Fibroblast of the aortic adventitia (primary cell): ENCODE measurements at places on chromosomes 6 and 20. TPM values are rescaled to one million over a fixed set of nuclear protein-coding genes. Genes with fewer than 3 reads are reported as not detected.

The OR2B2 gene
- total RNA-seq = not detected in 2 replicates

The APOM gene
- 2.0 TPM in 1 of 2 replicates, not detected in the other for total RNA-seq

The ATG5 gene
- total RNA-seq = 31.0 and 45.4 TPM in 2 replicates

The PRDM1 gene
- total RNA-seq = 1.4 and 2.8 TPM in 2 replicates

The TMEM181 gene
- total RNA-seq = 24.1 and 36.2 TPM in 2 replicates

The ALDH8A1 gene
- 0.09 and 0.16 TPM in 2 replicates for total RNA-seq

The HLA-G gene
- not detected in 2 replicates for total RNA-seq

The CST4 gene
- not detected in 2 replicates for total RNA-seq

The FAM83D gene
- 2.2 and 16.7 TPM in 2 replicates for total RNA-seq

The SPDEF gene
- total RNA-seq = not detected in 2 replicates

The ZNF133 gene
- 14.6 and 22.2 TPM in 2 replicates for total RNA-seq

The ENPP4 gene
- 0.99 and 6.1 TPM in 2 replicates for total RNA-seq

DNA sequence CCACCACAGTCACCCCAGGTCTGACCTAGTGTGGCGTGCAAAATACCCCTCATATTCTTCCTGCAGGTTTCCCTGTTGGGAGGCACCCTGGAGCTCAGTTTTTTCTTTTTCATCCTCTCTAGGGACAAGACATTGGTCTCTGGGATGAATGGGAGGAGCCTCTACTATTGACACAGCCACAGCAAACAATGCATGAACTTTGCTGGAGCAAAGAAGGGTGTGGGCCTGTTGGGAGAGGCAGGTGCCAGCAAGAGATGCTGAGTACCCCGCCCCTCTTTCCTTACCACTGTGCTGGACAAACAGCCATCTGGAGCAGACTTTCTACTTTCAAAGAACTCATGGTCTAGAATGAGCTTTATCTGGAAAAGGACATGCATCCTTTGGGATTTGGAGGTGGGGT, 10.1 kb downstream of the TGM3 start:
- DNase-seq = no peak

GRCh38 chr20:61042506-61043385, 209.3 kb upstream of the CDH4 start:
- no peak for DNase-seq

- no peak for DNase-seq
These were observed 26.7 kb downstream of the NPEPL1 start for GRCh38 chr20:58719258-58719657.

DNA sequence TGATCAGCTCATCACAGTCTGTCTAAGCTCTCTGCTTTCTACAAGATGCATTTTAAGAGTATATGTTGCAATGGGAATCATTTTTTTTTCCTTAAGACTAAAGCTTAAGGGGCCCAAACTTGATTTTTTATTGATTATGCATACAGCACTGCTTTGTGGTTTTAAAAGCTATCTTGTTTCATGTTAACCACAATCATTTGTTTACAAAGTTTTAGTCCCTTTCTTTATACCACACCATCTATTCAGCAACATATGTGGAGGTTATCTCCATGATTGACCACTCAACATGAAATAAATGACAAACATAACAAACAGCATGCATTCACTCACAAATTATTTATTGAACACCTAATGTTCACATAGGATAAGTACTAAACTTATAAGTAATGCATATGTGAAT, 119.1 kb downstream of the FHL5 start:
- no peak for DNase-seq

GRCh38 chr20:52530571-52530970, 339.0 kb upstream of the ZFP64 start:
- no peak for DNase-seq

- DNase-seq = no peak
These were observed 243.8 kb downstream of the CDH26 start for GRCh38 chr20:60202046-60202445.

DNA sequence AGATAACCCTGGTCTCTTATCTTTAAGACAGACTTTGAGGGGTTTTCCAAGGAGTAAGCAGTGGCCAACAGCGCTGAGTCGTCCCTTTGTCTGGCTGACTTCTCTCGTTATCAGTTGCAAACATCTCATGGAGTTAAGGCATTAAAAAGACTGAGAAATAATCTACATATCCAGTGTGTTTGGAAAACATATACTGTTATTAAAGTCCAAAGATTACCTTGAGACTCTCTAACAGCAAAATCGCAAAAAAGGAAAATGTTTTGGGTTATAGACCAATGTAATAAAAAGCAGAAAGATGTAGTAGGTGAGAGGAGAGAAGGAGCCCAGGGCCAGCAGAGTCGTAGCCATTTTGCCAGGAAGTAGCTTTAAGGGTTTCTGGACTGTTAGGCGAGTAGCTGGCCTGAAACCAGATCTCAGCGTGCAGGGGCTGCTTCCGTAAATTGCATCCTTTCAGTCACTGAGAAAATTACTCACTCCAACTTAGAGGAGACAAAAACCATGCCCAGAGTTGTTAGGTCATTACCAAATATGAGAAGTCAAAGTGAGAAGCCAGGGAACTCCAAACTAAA, 24.6 kb downstream of the MYLK4 start:
- peak; percentile 73 for DNase-seq

DNA sequence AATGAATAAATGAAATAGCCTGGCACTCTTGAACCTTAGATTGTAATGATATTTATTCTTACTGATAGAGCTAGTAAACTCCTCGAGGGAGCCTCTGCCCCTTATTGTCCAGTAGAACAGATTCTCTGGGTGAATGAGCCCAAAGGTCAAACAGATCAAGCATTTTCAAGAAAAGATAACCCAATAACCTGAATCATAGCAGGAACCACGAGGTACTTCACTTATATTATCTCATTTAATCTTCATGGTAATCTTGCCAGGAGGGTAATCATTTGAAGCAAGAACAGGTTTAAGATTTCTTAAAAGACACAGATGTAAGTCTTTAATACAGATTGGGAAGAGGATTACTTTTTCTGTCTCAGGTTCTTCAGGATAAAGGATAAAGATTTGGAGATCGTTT, 17.0 kb upstream of the TBCC start:
- no peak for DNase-seq

DNA sequence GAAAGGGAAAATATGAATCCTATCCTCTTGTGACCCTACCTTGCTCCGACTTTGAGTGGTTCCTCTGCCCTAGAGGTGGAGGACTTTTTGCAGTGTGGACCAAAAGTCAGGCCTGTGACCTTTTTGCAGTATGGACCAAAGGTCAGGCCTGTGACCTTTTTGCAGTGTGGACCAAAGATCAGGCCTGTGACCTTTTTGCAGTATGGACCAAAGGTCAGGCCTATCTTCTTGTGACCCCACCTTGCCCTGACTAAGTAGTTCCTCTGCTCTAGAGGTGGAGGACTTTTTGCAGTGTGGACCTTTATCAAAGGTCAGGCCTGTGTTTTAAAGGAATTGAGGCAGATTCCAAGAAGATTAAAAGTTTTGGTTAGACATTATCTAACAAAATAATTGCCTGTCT, 10.9 kb upstream of the ERVFRD-1 start:
- no peak for DNase-seq

- no peak for DNase-seq
These were observed 363.3 kb downstream of the SMOC2 start for GRCh38 chr6:168804331-168804730.

GRCh38 chr6:33964387-33964786, 160.6 kb upstream of the MLN start:
- DNase-seq = no peak

DNA sequence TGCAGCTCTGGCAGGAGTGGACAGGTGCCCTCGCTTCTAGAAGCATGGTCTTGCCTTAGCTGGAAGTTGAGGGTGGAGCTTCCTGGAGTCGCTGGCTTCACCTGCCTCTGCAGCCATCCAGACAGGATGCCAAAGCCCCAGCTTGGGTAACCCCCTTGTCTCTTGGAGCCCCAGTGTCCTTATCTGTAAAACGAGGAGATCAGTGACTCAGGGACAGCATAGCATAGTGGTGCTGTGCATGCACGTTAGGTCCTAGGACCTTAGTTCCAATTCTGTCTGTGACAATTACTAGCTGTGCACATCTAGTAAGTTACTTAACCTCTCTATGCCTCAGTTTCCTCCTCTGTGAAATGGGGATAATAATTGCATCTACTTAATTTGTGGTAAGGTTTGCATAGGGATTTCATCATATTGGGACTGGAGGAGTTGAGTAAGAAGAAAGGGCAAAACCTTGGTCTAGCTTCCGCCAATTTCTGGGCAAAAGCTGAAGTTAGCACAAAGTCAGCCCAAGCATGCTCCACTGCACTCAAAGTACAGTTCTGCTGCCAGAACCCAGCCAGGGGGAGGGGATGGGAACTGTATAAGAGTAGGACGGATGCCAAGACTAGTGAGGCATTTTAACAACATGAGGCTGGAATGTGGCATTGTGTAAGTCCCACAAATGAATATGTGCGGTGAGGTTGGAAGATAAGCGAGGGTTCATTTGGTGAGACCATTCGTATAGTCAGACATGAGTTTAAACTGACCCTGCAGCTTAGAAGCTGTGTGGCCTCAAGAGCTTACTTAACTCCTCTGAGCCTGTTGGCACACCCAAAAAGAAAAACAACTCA, 24.5 kb downstream of the TOX2 start:
- DNase-seq = peak; percentile 100

GRCh38 chr6:170044836-170045562, 245.9 kb downstream of the DLL1 start:
- DNase-seq = no peak

GRCh38 chr6:122726649-122727048, 52.9 kb upstream of the FABP7 start:
- peak; percentile 46 for DNase-seq

DNA sequence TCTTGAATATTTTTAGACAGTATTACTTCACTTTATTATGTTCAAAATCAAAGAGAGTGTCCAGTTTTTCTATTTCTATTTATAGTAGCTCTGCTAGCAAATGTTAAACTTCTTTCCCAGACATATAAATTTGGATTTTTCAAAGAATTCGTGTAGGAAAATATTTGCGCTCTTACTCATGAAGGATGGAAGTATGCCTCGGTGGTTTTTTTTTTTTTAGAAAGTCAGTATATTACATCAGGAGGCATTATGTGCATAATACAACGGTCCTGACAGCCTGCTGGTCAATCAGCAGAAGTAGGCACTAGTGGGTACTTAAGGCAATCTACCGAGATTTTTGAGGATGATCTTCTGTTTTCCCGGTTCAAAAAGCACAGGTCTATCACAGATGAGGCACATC, 249.3 kb downstream of the TBX18 start:
- peak; percentile 34 for DNase-seq

GRCh38 chr6:11333132-11333849, 100.8 kb upstream of the NEDD9 start:
- DNase-seq = no peak

DNA sequence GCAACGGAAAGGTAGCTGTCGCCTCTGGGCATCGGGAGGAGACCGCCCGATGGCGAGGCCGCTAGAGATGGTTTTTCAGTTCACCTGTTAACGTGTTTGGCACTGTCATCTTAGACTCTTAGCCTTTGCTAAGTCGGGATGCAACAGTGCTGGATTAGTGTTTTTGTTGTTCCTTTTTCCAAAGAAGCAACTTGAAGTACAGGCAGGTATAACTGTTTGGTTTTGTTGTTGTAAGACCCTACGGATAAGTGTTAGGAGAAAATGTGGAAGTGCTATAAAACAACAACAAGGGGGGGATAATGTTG, 723 bp downstream of the MANEA start:
- DNase-seq = no peak

- no peak for DNase-seq
These were observed 74.3 kb downstream of the RALGAPA2 start for GRCh38 chr20:20637998-20638725.

GRCh38 chr6:107604549-107604948, 114.6 kb downstream of the SOBP start:
- no peak for DNase-seq

DNA sequence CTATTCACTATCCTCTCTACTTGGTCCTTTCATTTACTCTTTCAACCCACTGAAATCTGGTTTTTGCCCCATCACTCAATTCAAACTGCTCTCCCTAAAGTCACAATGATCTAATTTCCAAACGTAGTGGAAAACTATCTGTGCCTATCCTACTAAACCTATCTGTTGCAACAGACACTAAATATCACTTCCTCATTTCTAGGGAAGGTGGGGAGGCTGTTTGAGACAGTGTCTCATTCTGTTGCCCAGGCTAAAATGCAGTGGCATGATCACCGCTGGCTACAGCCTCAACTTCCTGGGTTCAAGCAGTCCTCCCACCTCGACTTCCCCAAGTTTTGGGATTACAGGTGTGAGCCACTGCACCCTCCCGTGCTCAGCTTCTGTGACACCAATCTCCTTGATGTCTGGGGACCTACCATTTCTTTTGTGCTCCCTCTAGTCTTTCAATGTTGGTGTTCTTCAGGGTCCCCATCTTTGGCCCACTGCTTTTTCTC, 8.8 kb downstream of the RANBP9 start:
- no peak for DNase-seq

- DNase-seq = no peak
These were observed 213.5 kb upstream of the KCNG1 start for GRCh38 chr20:51236421-51236820.

DNA sequence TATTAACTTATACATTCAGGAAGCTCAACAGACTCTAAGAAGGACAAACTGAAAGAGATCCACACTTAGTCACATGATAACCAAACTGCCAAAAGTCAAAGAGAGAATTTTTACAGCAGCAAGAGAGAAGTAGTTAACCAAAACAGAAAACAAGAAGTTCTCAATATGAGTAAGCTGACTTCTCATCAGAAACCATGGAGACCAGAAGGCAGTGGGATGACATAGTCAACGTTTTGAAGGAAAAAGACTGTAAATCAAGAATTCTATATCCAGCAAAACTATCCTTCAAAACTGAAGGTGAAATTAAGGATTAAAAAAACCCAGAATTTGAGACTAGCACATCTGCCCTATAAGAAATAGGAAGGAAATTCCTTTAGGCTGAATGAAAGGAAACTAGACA, 60.4 kb downstream of the COL19A1 start:
- no peak for DNase-seq

- DNase-seq = peak; percentile 23
These were observed 912 bp upstream of the SENP6 start for GRCh38 chr6:75600768-75601167.

DNA sequence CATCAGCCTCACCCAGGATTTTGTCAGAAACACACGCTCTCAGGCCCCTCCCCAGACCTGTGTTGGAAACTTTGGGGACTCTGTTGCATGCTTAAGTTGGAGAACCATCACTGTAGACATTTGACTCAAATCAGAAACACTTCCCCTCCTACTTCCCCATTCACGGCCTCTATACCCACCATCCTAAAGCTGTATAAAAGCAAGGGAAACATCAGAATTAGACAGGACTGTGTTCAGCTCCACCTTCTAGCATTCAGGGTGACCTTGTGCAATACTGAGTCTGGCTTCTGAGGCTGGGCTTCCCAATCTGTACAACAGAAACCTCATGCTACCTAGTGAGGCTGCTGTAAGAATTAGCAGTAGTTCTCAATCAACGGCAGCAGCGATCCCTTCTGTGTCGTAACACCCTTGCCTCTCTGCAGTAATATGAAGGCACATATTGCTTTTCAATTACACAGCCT, 252.3 kb downstream of the LY86 start:
- DNase-seq = no peak

GRCh38 chr6:121857551-121857950, 422.1 kb downstream of the GJA1 start:
- no peak for DNase-seq

DNA sequence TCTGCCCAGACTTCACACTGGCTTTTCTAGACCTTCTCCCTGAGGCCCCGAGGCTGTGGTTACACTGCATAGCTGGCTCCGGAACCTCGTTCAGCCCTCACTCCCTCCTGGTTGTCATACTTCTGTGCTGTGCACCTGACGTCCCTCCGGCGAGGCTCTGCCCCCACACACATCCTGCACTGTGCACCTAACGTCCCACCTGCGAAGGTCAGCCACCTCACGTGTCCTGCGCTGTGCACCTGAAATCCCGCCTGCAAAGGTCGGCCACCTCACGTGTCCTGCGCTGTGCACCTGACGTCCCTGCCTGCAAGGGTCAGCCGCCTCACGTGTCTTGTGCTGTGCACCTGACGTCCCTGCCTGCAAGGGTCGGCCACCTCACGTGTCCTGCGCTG, 111.0 kb upstream of the FRMD1 start:
- no peak for DNase-seq
